ENCODE measurements at places on chromosomes 5 and 9.

DNA sequence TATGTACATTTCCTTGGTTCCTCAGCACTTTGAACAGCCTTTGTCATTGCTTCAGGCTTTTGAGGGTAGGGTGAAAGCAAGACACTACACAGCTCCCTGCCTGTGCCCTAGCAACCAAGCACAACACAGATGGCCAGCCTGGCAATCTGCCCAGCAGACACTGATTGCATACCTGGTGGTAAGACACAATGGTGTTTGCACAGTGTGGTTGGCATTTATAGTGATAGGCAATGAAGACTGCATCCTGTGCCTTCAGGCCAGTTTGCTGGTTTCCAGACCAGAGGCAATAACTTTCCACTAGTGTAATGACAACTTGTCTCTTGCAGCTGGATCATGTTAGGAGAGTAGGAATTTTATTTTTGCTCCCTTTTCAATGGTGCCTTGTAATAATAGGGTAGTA lies 144.5 kb upstream of the TNC start:
- no peak for DNase-seq

DNA sequence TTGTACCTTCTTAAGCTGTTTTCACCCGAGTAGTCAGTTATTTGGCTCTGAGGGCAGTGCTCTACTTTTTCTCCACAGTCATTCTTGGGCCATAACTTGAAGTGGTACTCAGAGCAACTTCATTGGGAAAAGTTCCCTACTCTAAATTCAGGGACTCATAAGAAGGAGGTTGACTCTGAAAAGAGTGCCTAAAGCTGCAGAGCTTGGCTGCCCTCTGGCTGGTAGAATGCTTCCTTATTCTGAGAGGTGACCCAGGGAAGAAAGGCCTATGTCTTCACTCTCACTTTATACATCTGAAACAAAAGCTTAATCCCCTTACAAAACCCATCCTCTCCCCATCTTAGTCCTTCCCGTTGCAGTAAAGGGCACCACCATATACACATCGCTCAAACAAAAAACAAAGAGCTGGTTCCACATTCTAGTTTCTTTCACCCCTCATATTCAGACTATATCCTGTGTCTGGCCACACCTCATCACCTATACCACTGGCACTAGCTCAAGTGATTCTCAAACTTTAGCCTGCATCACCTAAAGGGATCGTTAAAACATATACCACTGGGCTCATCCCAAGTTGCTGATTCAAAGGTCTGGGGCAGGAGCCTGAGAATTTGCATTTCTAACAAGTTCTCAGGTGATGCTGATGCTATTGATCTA lies 7.9 kb downstream of the IGIP start:
- DNase-seq: no peak

- no peak for DNase-seq
Measured at GRCh38 chr9:33703430-33704102, 91.8 kb upstream of the PRSS3 start.

- no peak for DNase-seq
Measured at GRCh38 chr5:37873988-37874387, 34.1 kb upstream of the GDNF start.

GRCh38 chr9:135357863-135358551 lies 121.6 kb upstream of the PPP1R26 start:
- no peak for DNase-seq

- DNase-seq: no peak
Measured at GRCh38 chr9:6852243-6852963, 94.6 kb downstream of the KDM4C start.

- DNase-seq: no peak
Measured at GRCh38 chr9:21251190-21251589, 11.4 kb upstream of the IFNA14 start.

DNA sequence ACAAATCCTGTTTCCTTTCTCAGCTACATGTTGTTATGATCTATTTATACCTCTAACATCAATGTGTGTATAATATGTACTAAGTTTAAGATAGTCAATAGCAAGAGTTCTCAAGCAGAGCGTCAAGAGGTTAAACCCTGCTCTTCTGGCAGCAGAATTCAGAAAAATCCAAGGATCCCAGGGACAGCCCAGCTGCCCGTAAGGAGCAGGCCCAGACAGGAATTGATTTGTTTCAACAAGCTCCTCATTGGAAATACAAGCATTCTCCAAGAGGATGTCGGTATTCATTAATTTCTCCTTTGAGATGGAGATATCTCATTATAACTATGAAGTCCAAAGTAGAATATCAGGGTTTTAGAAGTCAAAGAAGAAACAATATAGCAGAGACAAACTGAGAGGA lies 14.9 kb downstream of the EFNA5 start:
- DNase-seq: no peak

DNA sequence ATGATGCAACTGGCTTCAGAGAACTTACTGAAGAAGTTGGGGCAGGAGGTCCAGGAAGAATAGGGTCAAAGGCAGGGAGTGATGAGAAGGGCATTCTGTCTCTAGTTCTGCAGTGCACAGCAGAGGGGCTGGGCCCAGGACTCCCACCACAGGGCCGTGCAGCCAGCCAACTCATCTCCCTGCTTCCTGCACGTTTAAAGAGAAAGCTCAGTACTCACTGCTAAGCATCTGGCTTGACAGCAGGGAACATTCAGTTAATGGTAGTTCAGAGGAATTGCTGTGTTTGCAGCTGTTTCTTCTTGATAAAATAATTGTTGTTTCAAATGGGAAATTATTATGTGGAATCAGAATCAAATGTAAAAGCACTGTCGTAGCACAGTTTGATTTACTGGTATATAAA lies 25.6 kb upstream of the SCAMP1 start:
- DNase-seq: no peak

GRCh38 chr5:6583049-6583880 lies 49.6 kb downstream of the NSUN2 start:
- no peak for DNase-seq

DNA sequence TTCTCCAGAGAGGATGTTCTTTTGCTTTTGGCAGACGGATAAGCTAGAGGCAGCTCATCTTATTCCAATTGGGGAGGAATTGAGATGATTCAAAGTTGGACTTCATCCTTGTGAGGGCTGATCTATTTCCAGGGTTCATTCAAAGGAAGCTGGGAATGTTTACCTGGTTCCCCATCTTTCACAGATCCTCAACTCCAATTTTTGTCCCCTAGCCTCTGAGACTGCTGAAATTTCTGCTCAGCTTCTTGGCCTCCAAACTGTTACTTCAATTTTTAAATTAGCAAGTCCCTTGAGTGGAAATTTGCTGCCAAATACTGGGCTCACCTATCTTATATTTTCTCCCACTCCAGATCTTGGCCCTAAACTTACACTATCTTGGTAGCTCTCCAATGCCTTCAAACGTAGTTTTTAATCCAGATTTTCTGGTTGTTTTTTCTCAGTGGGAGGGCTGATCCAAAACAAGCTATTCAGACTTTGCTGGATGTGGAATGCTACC lies 93.9 kb upstream of the NEK6 start:
- DNase-seq: no peak

DNA sequence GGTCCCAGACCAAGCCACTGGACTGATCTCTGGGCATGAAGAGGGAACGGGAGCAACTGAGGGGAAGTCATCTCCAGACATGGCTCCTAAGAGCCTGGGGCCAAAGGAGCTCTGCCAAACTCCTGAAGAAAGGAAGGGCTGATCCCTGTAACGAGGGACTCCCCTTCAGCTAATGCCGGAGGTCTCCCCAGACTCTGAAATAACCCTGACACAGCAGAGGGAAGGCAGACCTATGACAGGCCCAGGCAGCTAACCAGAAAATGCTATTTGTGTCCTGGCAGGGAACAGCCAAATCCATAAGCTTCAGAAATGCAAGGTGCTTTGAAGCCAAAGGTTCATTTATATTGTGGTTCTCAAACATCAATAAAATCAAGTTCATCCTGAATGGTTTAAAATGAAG lies 30.9 kb downstream of the APTX start:
- DNase-seq: no peak

DNA sequence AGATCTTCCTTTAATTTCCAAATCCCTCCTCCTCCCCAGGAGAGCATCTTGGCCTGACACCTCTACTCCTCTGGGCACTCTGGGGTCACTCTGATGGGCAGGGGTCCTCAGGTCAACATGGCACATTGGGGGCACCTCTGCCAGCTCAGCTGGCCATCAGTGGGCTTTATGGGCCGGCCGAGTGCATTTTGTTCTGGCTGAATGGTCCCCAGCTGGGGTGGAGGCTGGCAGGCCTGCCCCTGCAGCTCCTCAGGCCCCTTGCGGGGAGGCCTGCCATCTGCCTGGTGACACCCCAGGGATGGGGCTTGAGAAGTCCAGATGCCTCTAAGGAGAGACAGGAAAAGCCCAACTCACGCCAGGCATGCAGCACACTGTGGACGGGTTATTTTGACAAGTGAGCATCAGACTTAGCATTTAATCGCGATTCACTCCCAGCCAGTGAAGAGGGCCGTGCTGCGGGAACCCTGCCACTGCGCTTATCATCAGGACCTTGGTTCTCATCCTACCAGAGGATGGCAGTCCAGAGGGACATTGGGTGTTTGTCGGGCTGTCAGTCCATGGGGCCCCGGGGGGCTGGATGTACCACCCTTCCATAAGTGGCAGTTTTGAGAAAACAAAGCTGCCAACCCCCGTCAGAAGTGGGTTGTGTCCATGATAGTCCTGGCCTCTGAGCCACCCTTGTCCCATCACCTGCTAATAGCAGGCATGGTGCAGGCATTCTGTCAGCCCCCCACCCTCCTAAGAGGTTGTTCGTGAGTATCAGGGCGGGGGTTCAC lies 21.7 kb downstream of the PHF2 start:
- no peak for DNase-seq

- no peak for DNase-seq
Measured at GRCh38 chr5:125829349-125829748, 593.9 kb upstream of the GRAMD2B start.

DNA sequence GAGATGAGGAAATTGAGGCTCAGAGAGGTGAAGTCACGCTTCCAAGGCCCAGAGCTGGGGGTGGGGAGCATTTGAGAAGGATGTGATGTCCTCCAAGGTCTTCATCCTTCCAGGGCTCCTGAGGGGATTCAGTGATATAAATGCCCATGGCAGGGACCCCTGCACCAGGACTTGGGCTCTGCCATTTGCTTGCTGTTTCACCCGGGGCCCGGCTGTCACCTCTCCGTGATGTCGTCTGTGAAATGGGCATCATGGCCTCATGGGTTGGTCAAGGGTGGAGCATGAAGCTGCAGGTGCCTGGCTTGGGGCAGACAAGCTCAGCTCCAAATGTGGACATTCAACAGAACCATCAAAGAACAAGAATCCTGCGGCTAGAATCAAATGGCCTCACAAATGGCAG lies 253.1 kb downstream of the PBX3 start:
- DNase-seq: no peak

DNA sequence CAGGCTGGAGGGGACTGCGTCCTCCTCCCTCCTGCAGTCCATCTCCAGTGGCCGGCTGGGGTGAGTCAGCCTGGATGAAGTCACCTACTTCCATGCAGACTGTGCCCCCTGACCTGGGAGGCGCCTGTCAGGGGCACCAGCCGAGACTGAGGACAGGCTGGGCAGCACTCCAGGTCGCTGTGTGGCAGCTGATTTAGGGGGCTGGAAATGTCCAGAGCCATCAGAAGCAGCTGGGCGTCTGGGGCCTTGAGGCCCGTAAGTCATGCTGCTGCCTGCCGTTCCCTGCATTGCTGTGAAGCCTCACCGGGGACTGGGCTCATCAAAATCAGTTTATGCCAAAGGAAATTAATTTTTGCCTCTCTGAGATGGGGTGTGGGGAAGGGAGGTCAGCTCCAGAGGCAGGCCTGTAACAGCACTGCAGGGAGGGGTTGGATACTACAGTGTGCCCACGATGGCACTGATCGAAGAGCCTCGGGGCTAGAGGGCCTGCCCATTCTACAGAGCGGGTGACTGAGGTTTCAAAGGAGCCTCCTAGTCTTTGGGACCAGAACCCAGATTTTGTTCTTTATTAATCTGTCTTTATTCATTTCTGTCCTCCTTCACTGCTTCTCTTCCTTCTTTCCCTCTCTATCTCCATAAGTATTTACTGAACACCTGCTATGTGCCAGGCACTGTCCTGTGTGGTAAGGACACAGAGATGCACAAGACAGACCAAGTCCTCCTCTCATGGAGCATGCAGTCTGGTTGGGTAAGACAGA lies 70.4 kb upstream of the PSD2 start:
- peak; percentile 46 for DNase-seq

DNA sequence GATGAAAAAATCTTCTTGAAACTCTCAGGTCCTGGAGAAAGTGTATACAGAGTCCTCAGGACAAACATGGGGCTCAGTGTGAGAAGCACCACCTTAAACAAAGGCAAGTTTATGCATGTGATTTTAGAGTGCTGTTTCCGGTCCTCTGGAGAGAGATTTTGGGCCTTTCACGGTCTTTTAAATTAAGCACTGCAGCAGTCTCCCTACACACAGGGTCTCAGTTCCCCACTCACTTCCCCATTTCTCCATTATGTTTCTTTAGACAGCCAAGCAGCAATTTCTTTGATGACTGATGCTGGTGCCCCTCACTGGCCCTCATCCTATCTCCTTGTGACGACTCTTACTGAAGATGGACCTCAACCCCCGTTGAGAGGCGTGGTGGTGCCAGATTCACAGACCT lies 220.2 kb upstream of the CLINT1 start:
- DNase-seq: no peak

DNA sequence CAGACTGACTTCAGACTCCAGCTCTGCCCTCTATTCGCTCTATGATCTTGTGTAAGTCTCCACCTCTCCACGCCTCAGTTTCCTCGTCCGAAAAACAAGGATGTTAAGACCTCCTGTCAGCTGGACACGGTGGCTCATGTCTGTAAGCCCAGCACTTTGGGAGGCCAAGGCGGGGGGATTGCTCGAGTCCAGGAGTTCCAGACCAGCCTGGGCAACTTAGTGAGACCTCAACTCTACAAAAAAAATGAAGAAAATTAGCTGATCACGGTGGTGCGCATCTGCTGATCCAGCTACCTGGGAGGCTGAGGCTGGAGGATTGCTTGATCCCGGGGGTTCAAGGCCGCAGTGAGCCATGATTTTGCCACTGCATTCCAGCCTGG lies 36.6 kb upstream of the GABRP start:
- no peak for DNase-seq

- DNase-seq: no peak
Measured at GRCh38 chr9:78578072-78578471, 281.1 kb downstream of the PSAT1 start.

DNA sequence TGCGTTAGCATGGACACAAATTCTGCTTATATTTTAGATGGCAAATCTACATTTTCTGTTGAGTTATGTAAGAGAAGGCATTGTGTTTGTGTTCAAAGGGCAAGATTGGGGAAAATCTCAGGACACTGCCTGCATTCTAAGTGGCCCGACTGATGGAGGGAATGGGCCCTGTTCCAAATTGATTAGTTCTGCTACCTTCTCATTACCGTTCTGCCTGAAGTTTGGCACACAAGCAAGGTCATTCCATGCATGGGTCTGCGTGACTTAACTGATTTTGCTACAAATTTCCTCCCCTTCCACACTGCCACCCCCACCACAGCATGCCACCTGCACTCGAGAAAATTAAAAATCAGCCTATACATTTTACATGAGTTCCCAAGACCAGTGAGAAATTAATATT lies 409.9 kb downstream of the BRINP1 start:
- no peak for DNase-seq

- DNase-seq: no peak
Measured at GRCh38 chr5:146906803-146907202, 28.2 kb upstream of the PPP2R2B start.

GRCh38 chr9:5578018-5578697 lies 50.7 kb upstream of the RIC1 start:
- DNase-seq: no peak

Measured in right renal cortex interstitium (tissue), 3 donors.